ENCODE measurements at places on chromosomes 3 and 15. TPM values are rescaled to one million over a fixed set of nuclear protein-coding genes. Genes with fewer than 3 reads are reported as not detected.

The GATM gene
- 0.87 TPM for total RNA-seq

The LTF gene
- not detected for total RNA-seq

The CCR3 gene
- not detected for total RNA-seq

The C3orf22 gene
- total RNA-seq: not detected

The ACAA1 gene
- 76.4 TPM for total RNA-seq

The ACOX2 gene
- 10.8 TPM for total RNA-seq

The RTP1 gene
- total RNA-seq: not detected

DNA sequence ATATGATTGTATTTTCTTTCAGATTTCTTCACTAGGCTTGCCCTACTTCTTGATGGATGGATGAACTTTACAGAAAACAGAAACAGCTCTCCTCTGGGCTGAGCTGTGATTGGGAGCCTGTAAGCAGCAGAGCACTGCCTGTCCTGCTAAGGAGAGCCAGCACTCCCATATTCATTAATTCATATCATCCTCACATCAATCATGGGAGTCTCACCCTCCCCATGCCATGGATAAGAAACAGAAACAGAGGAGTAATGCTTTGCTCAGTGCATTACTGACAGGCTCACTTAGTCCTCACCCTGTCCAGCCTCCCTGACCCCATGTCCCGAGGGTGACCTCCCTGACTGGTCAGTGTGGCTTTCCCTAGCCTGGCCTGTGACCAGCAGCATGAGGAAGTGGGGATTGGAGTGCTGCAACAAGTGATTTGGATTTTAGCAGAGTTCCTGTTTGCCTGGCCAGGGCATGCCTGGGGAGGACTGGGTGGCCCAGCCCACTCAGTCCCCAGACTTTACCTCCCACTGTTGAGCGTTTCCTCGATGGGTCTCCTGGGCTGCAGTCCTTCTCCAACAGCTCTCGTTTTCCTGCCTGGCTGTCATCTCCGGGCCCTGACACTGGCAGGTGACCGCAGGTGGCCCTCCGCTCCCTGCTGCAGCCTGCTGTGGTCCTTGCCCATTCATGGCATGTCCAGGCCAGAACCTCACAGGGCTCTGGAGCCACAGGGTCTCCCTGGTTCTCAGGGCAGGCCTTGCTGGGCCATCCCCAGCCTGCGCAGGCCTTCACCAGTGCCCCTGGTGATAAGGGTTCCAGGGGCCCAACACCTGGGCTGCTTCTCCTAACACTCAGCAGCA lies 1.3 kb upstream of the TMIE start:
- H3K27ac ChIP-seq: no peak overlapping the region
- no peaks in the 10 kb centered on the region for H3K27me3 ChIP-seq
- no peak for DNase-seq
- peaks cover 3% of the 10 kb centered on the region for H3K4me1 ChIP-seq
- no peak overlapping the region for H3K4me3 ChIP-seq
- H3K36me3 ChIP-seq: no peaks in the 10 kb centered on the region

GRCh38 chr15:100616700-100617099 lies 14.3 kb downstream of the ASB7 start:
- no peak overlapping the region for H3K4me3 ChIP-seq
- no peaks in the 10 kb centered on the region for H3K4me1 ChIP-seq
- DNase-seq: no peak
- peaks cover 22% of the 10 kb centered on the region for H3K36me3 ChIP-seq
- no peak overlapping the region for H3K27ac ChIP-seq
- H3K27me3 ChIP-seq: no peaks in the 10 kb centered on the region

DNA sequence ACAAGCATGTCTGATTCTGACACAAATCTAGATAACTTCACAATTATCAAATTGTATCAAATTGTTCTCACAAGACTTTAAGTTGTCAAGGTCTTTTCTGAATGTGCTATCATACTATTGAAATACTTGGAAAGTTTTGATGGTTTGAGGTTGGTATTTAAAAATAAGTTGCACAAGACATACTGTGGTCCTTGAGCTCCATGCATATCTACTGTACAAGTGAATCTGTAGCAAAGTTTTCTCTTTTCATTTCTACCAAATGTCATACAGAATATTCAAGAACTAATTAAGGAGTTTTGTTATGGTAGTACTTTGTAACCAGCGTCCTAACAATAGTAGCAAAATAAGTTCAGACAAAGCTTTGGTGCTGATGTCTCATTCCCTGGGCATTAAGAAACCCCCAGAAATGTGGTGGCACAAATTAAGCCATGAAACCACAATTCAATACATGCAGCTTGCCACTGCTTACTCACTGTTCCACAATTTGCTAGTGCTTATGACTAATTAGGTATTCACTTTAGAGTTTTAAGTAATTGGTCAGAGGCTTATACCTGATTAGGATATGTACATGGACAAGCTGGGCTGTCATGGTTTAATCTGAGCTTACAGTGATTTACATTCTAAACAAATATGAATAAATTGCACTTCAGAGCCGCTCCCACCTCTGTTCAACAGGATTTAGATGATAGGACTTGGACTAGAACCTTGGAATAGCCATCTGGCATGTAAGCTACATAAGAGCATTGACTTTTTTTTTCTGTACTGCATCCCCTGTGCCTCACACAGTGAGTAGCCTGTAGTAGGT lies 8.8 kb downstream of the TBC1D23 start:
- H3K36me3 ChIP-seq: no peaks in the 10 kb centered on the region
- peaks cover 42% of the 10 kb centered on the region for H3K4me1 ChIP-seq
- DNase-seq: peak; percentile 94
- H3K4me3 ChIP-seq: peak overlapping the region; percentile 45

GRCh38 chr3:61414456-61414855 lies 146.9 kb upstream of the PTPRG start:
- no peak for DNase-seq
- no peaks in the 10 kb centered on the region for H3K4me1 ChIP-seq
- no peak overlapping the region for H3K4me3 ChIP-seq
- no peaks in the 10 kb centered on the region for H3K36me3 ChIP-seq

DNA sequence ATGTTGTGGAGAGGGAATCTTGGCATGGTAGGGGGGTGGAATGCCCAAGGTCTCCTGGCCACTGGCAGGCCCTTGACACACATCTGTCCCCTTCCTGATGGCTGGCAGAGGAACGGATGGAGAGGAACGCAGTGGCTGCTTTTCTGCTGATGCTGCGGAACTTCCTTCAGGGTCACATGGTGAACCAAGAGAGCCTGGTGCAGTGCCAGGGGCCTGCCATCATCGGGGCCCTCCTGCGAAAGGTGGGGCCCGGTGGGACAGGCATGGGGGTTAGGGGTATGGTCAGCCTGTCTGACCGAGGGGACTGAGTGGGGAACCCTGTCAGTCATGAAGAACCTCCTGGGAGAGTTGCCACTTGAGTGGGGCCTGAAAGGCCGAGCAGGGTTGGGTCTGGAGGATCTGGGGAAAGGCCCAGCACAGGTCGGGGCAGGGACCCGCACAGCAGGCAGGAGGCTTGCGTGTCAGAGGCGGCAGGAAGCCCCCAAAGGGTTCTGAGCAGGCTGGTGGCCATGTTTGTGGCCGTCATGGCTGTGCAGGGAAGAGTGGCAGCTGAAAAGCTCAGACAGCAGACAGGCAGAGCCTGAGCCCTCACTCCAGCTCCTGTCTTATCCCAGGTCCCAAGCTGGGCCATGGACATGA lies 18.1 kb downstream of the NBEAL2 start:
- H3K27me3 ChIP-seq: no peaks in the 10 kb centered on the region
- no peak for DNase-seq
- no peak overlapping the region for H3K4me3 ChIP-seq
- peaks cover 9% of the 10 kb centered on the region for H3K4me1 ChIP-seq

DNA sequence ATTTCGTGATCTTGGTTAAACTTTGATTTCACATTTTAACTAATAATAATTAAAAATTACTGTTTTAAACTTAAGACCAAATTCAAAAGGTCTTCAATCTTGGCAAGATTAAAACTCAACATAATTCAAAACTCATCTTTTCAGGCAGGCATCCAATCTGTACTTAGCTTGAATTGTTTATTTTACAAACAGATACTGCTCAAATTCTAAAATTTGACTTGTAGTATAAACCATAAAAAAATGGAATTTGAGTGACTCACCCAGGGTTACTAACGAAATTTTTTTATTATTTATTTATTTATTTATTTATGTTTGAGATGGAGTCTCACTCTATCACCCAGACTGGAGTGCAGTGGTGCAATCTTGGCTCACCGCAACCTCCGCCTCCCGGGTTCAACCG lies 64.4 kb downstream of the GAP43 start:
- H3K4me1 ChIP-seq: no peaks in the 10 kb centered on the region
- H3K27me3 ChIP-seq: peaks cover 18% of the 10 kb centered on the region
- H3K27ac ChIP-seq: no peak overlapping the region
- H3K4me3 ChIP-seq: no peak overlapping the region

- peaks cover 9% of the 10 kb centered on the region for H3K4me1 ChIP-seq
- peak overlapping the region; percentile 61 for H3K27ac ChIP-seq
- H3K4me3 ChIP-seq: no peak overlapping the region
Observed at GRCh38 chr15:47470983-47471382, 246.3 kb upstream of the SEMA6D start.

- no peaks in the 10 kb centered on the region for H3K27me3 ChIP-seq
- peaks cover 7% of the 10 kb centered on the region for H3K4me1 ChIP-seq
- DNase-seq: peak; percentile 77
- H3K36me3 ChIP-seq: peaks cover 49% of the 10 kb centered on the region
- no peak overlapping the region for H3K4me3 ChIP-seq
Observed at GRCh38 chr3:52123106-52123725, 31.0 kb downstream of the POC1A start.

DNA sequence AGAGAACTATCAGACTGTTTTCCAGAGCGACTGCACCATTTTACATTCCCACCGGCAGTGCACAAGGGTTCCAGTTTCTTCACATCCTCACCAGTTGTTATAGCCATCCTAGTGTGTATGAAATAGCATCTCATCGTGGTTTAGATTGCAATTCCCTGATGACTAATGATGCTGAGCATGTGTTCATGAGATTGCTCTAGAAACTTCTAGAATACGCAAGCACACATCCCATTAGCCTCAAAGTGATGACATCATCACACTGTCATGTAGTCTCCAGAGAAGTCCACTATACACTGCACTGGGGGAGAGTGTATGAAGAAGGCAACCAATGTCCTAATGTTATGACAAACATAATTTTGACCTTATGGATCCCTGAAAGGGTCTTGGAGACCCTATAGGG lies 30.1 kb downstream of the FBLN2 start:
- no peaks in the 10 kb centered on the region for H3K4me1 ChIP-seq
- H3K27ac ChIP-seq: no peak overlapping the region
- no peak overlapping the region for H3K4me3 ChIP-seq
- H3K36me3 ChIP-seq: no peaks in the 10 kb centered on the region
- DNase-seq: peak; percentile 16
- H3K27me3 ChIP-seq: no peaks in the 10 kb centered on the region

DNA sequence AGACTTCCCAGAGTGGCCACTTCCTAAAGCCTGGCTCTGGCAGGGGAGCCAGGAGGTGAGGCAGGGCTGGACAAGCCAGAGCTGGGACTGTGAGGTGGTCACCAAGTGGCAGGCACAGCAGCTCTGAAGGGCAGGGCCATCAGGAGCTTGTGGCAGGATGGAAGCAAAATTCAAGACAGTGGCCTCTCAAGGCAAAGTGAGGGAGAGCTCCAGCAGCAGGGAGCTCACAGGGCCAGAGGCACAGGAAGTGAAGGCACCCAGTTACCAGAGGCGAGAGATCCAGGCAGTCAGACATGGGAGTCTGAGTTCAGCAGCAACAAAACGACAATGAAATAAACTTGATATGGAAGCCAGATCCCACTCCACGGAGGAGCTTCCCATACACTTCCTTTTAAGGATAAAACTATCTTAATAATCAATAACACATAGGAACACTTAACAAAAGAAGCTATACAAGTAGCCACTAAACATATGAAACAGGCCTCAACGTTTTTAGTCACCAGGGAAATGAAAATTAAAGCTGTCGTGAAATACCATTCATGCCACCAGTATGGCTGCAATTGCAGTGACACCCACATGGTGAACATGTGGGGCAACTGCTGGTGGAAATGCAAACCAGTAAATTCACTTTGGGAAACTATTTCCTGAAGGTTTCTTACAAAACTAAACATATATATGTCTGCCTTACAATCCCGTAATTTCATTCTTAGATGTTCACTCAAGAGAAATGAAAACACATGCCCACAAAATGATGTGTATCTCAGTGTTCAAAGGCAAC lies 35.4 kb upstream of the TMEM158 start:
- H3K4me3 ChIP-seq: no peak overlapping the region
- H3K27me3 ChIP-seq: no peaks in the 10 kb centered on the region
- no peak for DNase-seq
- H3K4me1 ChIP-seq: no peaks in the 10 kb centered on the region
- no peaks in the 10 kb centered on the region for H3K36me3 ChIP-seq
- no peak overlapping the region for H3K27ac ChIP-seq

DNA sequence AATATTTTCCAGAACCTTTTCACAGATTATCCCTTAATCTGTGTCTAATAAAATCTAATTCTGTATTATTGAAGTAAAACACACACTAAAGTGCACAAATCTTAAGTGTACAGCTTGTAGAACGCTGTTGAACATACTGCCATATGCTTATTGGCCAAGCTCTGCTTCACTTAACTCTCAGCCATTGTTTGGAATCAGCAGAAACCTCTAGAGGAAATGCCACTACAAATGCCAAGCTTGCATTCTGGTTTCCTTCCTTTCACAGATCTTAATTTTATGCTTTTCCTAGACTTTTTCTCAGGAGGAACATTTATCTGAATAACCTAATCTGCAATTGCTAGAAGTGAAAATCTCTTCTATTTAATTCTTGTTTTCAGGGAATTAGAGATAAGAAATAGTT lies 10.1 kb downstream of the MNS1 start:
- H3K4me1 ChIP-seq: no peaks in the 10 kb centered on the region
- H3K4me3 ChIP-seq: no peak overlapping the region
- H3K27me3 ChIP-seq: no peaks in the 10 kb centered on the region
- DNase-seq: no peak

GRCh38 chr3:179286331-179286730 lies 35.4 kb upstream of the KCNMB3 start:
- H3K4me3 ChIP-seq: no peak overlapping the region
- H3K4me1 ChIP-seq: no peaks in the 10 kb centered on the region
- H3K27ac ChIP-seq: no peak overlapping the region
- H3K36me3 ChIP-seq: no peaks in the 10 kb centered on the region
- DNase-seq: no peak
- no peaks in the 10 kb centered on the region for H3K27me3 ChIP-seq

DNA sequence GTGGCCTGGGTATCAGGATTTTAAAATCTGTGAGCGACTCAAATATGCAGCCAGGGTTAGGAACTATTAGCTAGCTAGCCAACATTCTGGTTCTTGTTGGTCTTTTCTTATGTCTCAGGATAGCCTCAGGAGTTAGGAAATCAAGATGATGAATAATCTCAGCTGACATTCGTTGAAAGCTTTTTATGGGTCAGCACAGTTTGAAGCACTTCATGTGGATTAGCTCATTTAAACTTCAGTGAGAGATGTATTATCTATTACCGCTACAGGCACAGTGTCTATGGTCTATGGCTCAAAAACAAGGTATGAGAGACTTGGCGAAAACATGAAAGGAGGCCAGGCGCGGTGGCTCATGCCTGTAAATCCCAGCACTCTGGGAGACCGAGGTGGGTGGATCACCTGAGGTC lies 187.5 kb upstream of the THRB start:
- peaks cover 44% of the 10 kb centered on the region for H3K4me1 ChIP-seq
- H3K27ac ChIP-seq: no peak overlapping the region
- peak; percentile 30 for DNase-seq
- H3K4me3 ChIP-seq: no peak overlapping the region

- H3K36me3 ChIP-seq: peaks cover 16% of the 10 kb centered on the region
- DNase-seq: no peak
- H3K27ac ChIP-seq: no peak overlapping the region
- H3K4me3 ChIP-seq: no peak overlapping the region
Observed at GRCh38 chr3:160554980-160555379, 10.4 kb downstream of the KPNA4 start.
